ENCODE measurements at places on chromosomes 1 and 21.
A peak's percentile ranks its signal among the peaks of the same experiment; 100 is the strongest.

DNA sequence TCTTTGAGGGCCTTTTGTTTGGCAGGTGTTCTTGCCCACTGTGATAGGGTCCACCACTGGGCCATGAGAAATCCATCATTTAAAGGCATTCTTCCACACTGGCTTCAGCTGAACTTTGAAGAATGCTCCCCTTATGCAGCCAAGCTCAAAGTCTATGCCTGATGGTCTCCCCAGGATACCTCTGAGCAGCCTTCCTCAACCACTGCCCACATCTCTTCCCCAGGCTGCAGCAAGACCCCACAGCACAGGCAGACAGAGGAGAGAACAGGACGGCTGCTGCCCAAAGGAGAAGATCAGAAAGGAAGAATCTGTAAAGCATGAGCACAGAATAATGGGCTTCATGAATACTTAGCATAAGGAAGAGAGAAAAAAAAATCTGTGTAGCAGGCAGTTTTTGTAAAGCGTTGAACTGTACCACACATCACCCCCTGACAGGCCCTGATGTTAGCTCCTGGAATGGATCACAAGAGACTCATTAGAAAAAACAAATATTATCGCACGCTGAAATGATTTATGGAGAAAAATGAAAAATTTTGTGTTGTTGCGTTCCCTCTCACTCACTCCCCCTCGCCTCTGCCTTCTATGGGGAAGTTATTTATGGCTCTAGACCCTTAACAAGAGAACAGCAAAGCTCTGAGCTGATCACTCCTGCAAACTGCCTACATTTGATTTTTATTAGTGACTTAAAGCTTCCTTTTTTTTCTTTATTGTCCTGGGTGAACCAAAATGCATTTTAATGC is 134.1 kb downstream of the TMEM53 start:
- no peak for DNase-seq

- no peak for DNase-seq
Measured at GRCh38 chr1:53276153-53276901, 38.0 kb upstream of the MAGOH start.

- DNase-seq = no peak
Measured at GRCh38 chr1:31371121-31371959, 1.5 kb downstream of the FABP3 start.

- DNase-seq = no peak
Measured at GRCh38 chr1:95071539-95071938, 1.2 kb downstream of the ALG14 start.

GRCh38 chr1:155697046-155697445 is 8.2 kb downstream of the DAP3 start:
- no peak for DNase-seq

DNA sequence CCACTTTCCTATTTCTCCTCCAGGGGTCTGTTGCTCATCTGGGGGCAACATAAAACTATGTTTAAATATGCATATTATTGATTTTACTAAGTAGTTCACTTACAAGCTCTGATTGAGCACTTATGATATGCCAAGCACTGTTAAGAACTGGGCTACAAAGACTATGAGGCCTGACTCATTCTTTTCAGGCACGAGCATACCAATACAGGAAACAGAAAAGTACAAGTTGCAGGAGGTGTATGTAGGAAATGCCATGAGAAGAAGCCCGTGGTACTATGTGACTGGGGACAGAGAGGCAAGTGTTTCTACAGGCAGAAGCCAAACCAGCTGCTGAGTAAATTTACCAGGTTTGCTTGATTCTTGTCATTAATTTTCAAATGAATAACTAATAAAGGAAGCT is 120.4 kb upstream of the PTGFR start:
- no peak for DNase-seq

- peak; percentile 46 for DNase-seq
Measured at GRCh38 chr1:182446033-182446669, 3.8 kb upstream of the RGSL1 start.

DNA sequence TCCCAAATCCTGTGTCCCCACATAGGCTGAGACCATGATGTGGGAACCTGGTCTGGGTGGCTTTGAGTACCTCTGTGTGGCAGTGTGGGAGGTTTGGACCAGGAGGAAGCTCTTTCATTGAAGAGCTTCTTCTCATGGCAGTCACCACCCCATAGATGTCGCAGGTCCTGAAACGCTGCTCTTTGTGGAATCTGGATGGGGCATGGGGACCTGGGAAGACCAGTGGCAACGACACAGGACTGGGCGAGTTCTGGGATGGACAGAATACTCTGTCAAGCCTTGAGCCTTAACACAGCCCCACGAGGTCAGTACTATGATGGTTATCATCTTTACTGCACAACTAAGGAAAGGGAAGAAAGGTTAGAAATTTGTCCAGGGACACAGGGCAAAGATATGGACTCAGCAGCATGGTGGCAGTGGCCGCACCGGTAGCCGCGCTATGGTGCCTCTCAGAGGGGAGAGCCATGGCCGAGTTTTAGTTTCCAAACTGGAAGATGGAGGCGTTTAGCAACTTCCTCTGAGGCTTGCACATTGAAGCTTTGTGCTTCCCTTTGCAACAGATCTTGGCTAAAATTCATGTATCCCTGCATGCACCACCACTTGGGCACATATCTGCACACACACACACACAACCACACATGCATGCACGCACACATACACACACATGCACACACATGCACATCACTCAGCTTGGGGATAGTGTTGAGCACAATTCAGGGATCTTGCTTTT is 117.7 kb upstream of the C1orf174 start:
- no peak for DNase-seq

GRCh38 chr1:42153624-42154023 is 414 bp downstream of the GUCA2B start:
- no peak for DNase-seq

- DNase-seq = no peak
Measured at GRCh38 chr1:10682449-10683309, 113.8 kb downstream of the CASZ1 start.

DNA sequence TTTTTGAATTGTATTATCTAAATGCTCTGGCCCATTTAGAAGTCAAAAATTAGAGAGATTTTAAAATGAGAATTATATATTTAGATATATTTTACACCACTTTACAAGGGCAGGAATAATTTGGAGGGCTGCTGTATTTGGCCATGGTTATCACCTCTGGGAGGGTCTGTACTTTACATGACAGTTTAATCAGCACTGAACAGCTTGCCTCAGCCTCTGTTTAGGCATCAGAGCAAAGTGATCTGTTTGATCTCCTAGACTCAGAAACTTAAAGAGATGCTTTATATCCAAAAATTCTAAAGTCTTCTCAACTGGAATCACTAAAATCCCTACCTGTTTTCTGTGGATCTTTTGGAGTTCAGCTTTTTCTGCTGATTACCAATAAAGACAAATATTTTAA is 5.4 kb upstream of the SPTA1 start:
- DNase-seq = no peak

- DNase-seq = peak; percentile 5
Measured at GRCh38 chr1:71944006-71944405, 338.3 kb downstream of the NEGR1 start.

DNA sequence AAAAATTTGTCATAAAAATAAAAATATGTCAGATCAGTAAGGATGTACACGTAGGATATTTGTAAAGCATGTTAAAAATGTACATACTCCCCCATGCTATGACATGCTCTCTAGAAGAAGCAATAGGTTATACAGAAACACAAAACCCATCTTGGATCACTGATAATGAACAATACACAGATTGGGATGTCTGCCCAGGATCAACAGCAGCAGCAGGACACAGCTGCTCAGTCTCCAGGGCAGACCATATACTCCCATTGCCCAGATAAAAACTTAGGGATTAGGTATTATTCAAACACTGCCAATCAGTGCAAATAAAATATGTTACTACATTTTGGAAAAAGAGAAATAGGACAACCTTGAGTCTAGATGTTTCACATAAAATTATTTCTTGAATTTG is 39.0 kb downstream of the DAB1 start:
- no peak for DNase-seq

- DNase-seq = no peak
Measured at GRCh38 chr1:118650107-118650807, 337.9 kb downstream of the TBX15 start.

- DNase-seq = no peak
Measured at GRCh38 chr1:21638531-21639341, 30.4 kb downstream of the RAP1GAP start.

DNA sequence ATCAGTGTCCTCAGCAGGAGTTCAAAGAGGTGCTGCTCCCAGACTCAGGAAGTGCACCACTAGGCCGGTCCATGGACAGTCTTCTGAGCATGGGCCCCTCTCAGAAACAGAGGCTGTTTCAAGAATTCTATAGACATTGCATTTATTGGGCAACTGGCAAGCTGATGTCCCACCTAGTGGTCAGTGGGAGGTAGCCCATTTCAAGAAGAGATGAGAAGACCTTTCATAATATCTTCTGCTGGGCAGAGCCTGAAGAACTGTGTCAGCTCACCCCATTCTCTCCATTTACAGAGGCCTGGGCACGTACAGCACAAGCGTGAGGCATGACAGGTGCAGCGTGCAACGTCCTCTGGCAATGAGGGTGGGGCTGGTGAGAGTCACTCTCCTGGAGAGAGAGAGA is 216.0 kb downstream of the DYRK1A start:
- DNase-seq = peak; percentile 42

DNA sequence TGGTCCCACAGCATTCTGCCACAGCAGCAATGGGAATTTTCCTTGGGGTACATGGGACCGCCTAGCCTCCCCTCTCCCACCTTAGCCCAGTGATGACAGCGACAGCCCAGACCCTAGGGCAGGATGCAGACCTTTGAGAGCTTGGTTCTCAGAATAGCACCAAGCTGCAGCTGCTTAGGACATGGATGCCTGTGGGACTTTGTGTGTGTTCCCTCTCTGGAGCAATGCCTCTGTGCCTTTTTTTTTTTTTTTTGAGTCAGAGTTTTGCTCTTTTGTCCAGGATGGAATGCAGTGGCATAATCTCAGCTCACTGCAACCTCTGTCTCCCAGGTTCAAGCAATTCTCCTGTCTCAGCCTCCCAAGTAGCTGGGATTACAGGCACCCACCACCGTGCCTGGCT is 44.2 kb upstream of the AK4 start:
- DNase-seq = no peak

DNA sequence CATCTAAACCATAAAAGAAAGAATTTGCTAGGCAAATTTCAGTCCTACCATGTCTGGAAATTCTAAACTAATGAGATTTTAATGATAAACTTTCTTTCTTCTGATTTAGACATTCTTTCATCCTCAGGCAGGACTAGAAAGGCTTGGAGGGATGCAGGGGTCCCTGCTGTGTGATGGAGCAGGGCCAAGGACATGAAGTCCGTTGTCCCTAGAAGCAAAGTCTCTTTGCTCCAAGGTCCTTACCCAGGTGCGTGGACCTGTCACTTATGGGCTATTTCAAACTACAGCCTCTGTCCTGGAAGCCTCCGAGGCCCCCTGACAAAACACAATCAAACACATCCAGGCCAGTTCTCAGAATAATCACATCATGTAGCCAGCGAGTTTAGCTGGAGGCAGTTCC is 26.6 kb downstream of the URB1 start:
- no peak for DNase-seq

DNA sequence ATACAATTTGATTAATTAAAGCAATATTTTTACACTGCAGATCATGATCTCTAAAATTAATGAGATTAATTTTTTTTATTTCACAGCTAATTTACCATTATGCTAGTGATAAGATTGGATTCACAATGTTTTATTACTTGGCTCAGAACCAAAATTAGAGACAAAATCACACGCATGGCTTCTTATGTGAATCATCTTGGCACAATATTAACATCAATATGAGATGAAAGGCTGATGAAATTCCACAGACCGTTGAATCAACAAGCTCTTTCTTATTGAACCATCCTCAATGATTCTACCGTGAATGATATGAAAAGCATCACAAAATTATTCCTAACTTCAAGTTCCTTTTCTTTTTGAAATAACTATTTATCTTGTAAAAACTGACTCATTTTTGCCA is 544.9 kb downstream of the KCNT2 start:
- no peak for DNase-seq

GRCh38 chr1:7785108-7785507 is 1.0 kb downstream of the PER3 start:
- DNase-seq = no peak

DNA sequence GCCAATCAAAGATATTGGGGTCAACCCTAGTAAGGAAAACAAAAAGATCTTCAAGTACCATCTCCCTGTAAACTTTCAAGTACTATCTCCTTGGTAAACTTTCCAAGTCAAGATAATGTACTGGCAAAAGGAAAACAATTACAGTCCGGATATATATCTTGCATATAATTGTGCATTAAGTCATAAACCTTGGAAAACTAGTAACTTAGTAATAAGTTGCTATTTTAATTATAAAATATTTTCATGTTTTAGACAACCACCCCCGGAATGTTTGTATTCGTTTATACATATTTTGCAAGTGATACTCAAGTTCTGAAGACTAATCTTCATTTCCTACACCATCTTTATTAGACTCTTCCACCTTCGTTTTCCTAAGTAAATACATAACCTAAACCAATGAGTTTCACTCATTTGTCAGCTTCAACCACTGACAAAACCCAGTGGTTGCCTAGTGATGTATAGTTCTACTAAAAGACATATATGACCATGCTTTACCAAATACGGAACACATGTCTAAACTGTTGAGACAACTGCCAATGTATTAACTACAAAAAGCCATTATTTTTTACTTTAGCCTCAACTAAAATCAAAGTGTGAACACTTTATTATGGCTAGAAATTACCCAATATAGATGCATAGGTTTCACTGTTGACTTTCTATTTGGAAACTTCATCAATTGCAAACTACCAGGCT is 1.7 kb downstream of the AKT3 start:
- no peak for DNase-seq

DNA sequence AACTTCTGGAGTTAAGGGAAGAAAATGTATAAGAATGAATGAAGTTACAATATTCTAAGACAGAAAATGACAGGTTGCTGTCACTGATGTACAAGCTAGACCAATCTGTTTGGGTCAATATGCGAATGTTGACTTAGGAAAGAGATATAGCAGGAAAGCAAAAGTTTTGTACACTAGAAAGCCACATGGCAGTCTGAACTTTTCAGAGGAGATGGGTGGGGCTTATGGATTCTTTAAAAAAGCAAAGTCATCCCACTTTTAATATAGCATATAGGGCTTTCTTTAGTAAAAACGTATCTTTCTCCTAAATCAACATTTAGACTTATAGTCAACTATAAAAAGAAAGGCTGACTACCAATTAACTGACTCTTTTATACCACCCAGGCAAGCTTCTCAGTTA is 381.2 kb downstream of the PTPRC start:
- DNase-seq = no peak

DNA sequence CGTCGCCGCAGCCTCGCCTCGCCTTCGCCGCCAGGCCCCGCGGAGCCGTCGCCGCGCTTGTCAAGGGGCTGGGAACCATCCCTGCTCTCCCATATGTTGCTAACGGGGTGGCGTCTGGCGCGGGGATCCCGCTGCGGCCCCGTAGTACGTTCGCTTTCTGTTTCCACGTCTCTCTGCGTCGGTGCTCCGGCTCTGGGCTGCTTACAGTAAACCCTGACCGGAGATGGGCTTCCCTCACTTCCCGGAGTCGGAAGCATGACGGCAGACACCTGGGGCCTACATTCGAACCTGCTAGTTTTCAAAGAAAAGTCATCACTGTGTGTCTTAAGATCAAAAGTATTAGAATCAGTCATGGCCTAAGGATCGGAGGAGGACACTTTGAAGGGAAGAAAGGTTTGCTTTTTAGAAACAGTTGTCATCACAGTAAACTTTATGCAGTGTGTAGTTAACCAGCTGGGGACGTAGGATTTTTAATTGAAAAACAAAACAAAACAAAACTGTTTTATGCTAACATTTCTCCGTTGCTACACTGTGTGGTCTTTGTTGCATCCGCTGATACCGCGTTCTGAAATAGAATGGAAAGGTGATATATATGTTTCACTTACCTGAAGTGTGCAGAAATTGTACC is 69.0 kb downstream of the SLC35A3 start:
- DNase-seq = peak; percentile 38

GRCh38 chr21:44846485-44847260 is 26.8 kb downstream of the PTTG1IP start:
- DNase-seq = peak; percentile 28

Data from SK-N-DZ (cell line).